ENCODE measurements at places on chromosomes 7 and 10.

DNA sequence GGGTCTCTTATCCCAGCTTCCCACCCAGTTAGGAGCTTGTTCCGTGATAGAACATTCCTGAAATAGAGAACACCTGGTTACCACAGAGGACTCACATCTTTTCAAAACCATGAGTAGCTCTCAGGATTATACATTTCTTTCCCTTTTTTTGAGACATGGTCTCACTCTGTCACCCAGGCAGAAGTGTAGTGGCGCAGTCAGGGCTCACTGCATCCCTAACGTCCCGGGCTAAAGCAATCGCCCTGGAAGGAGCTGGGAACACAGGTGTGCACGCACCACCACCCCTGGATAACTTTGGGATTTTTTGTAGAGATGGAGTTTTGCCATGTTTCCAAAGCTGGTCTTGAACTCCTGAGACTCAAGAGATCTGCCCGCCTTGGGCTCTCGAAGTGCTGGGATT lies 144.0 kb downstream of the RNF216 start:
- no peak for DNase-seq

DNA sequence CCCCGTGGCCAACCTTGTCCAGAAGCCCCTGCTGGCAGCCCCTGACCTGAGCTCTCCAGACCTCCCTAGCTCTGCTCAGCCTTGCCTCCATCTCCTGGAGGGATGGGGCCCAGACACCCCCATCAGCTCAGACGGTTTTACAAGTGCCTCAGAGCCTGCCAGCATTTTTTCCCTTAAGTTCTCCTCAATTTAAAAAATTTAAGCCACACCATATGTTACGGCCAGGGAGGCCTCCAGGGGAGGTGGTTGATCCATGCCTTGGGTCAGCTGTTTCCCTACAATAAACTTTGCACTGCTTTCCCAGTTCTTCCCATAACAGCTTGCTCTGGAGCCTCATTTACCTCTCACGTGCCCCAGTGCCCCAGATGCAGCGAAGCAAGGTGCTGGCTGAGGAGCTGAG lies 143.5 kb downstream of the RGS10 start:
- no peak for DNase-seq

DNA sequence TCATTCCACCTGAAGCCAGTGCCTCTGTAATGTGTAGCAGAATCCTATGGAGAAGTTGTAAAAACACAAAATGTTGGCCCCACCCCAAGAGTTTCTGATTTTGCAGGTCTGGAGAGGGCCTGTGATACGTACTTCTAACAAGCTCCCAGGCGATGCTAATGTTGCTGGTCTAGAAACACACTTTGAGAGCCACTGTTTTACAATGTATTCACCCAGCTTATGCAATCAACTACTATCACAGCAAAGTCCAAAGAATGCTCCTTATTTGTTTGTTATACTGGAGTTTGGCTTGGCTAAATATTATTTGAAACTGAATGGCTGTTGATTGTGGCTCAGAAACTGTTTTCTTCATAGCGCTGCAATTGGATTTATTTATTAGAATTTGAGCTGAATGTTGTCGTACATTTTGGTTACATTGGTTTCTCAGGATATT lies 44.3 kb downstream of the DNAJB9 start:
- DNase-seq = no peak

DNA sequence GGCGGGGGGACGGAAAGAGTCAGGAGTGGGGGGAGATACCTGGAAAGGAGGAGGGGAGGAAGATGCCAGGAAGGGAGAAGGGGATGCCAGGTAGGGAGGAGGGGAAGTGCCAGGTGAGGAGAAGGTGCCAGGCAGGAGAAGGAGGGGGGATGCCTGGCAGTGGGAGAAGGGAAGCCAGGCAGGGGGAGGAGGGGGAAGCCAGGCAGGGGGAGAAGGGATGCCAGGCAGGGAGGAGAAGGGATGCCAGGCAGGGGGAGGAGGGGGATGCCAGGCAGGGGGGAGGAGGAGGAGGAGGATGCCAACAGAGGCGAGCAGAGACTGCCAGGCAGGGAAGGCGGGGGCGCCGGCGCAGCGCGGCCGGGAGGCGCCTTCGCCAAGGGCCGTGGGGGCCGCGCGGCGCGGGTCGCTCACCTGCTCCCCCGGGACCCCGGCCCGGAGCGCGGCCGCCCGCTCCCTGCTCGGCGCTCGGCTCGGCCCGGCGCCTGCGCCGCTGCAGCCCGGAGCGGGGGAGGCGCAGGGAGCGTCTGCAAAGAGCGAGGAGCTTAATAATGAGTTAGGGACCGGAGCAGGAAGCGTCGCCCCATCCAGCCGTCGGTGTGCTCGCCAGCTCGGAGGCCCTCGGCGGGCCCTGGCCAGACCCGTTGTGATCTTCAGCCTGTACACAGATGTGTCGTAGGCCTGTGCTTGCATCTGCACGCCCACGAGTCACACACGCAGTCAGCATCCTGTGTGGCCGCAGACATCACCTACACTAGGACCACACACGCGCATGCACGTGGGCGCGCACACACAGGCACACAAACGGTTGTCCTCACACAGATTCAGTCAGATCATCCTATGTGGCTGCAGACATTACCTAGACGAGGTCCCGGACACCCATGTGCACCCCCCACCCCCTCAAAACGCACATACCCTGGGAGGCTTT lies 28.4 kb upstream of the SMARCD3 start:
- peak; percentile 35 for DNase-seq

- no peak for DNase-seq
Measured at GRCh38 chr7:23691320-23691719, 11.3 kb downstream of the FAM221A start.

GRCh38 chr10:60643874-60644273 lies 134.4 kb upstream of the CDK1 start:
- DNase-seq = no peak

- DNase-seq = no peak
Measured at GRCh38 chr7:12418452-12418851, 14.8 kb upstream of the VWDE start.

DNA sequence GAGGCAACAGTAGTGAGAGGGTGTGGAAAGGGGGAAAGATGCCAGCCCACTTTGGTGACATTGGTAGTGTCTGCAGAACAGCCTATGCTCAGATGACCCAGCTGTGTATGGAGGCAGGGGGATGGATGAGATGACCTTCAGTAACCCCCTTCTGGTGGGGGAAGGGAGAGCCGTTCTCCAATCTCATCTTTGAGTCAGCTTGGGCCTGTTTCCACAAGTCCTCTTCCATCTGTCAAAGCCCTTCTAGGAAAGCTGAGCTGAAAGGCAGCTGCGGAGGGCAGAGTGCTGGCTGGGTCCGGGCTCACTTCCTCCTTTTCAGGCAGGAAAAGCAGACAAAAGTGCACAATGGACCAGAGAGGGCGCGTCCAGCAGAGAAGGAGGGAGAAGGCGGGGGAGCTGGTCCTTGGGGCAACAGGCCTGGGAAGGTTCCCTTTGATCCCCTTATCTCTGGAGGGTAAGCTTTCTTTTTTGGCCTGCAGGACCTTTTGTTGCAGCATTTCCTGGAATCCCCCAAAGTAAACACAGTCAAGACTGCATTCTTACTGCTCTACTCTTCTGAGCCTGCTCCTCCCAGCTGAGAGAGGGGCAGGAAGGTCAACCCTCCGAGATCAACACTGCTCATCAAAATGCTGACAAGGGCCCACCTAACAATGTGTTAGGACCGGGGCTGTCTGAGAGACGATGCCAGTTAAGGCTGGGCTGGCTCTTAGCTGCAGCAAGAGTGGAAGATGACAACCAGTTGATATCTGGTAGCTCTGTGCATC lies 1.2 kb upstream of the LRMDA start:
- DNase-seq = no peak

GRCh38 chr10:35789996-35790395 lies 147.9 kb upstream of the FZD8 start:
- no peak for DNase-seq

GRCh38 chr7:22238354-22239311 lies 118.3 kb downstream of the RAPGEF5 start:
- DNase-seq = no peak

DNA sequence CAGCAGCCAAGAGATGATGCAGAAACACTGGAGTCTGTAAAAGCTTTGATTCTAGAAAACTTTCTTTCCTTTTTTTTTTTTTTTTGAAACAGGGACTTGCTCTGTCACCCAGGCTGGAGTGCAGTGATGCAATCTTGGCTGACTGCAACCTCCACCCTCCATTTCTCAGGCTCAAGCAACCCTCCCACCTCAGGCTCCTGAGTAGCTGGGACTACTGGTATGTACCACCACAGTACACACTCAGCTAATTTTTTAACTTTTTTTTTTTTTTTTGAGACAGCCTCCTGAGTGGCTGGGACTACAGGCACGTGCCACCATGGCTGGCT lies 17.0 kb upstream of the BAG3 start:
- no peak for DNase-seq

GRCh38 chr10:119394657-119395279 lies 147.8 kb downstream of the RGS10 start:
- DNase-seq = no peak

GRCh38 chr10:7887174-7887816 lies 69.0 kb downstream of the TAF3 start:
- DNase-seq = no peak

GRCh38 chr7:111730476-111731300 lies 168.4 kb upstream of the IMMP2L start:
- no peak for DNase-seq

- no peak for DNase-seq
Measured at GRCh38 chr10:35409094-35409582, 72.8 kb downstream of the CCNY start.

GRCh38 chr7:140126435-140127034 lies 50.2 kb downstream of the KDM7A start:
- no peak for DNase-seq

GRCh38 chr7:122132341-122132740 lies 11.7 kb downstream of the AASS start:
- DNase-seq = no peak

DNA sequence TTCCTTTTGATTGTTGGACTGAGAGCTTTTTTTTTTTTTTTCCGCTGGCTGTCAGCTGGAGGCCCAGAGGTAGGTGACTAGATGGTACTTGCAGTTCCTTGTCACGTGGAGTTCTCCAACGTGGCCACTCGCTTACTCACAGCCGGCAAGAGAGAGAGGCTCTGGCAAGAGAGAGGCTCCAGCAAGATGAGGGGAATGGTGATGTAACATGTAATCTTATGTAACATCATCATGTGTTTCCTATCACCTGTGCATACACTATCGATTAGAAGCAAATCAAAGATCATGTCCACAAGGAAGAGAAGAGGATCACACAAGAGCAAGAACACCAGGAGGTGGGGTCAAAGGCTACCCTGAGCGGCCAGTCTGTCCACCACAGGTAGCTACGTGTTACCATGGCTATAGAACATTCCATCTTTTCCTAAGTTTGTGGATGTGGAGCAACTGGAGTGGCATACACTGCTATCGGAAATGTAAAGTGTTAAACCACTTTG lies 4.0 kb upstream of the BORCS7 start:
- no peak for DNase-seq

DNA sequence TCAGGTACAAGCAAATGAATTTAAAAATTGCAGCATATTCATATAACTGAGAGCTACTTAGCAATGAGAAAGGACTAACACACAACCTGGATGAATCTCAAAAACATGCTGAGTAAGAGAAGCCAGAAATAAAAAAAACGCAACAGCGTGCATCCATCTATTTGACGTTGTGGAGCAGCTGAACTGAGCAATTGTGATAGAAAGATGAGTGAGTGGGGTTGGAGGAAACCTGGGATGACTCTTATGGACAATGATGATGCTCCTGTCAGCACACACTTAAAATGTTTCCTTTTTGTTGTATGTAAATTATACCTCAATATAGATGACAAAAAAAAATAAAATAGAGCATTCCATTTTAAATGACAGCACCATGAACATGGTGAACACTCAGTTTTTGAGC lies 36.0 kb upstream of the AKR1E2 start:
- no peak for DNase-seq

- DNase-seq = no peak
Measured at GRCh38 chr7:4641091-4641666, 40.9 kb upstream of the FOXK1 start.

DNA sequence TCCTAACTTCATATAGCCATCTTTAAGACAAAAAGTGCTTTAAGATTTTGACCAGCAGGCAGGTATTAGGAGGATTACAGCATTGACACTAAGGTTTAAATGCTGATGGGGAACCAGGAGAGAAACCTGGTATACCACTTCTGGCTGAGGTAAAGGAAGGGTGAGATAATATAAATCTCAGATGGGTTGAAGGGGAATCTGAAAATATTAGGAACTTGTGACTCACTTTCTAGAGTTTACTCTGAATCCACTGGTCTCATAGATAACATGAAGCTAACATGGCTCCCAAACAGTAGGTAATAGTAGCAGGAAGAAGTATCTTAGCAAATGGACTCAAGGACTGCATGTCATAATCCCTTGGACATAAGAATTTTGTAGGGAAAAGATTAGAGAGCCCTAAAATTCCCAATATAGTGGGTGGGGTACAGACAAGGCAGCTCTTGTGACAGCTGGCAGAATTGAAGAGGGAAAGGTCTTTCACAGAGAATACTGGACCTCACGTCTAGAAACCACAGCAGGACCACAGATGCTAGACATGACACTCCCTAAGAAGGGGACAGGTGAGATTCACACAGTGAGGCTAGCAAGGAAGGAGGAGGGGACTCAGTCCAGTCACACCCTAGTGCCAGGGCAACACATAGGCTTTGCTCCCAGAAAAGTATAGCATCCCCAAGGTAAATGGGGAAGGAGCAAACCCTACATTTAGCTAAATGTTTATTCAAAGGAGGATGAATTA lies 3.5 kb downstream of the PTTG1IP2 start:
- no peak for DNase-seq

- no peak for DNase-seq
Measured at GRCh38 chr7:101411508-101411874, 48.8 kb downstream of the COL26A1 start.

DNA sequence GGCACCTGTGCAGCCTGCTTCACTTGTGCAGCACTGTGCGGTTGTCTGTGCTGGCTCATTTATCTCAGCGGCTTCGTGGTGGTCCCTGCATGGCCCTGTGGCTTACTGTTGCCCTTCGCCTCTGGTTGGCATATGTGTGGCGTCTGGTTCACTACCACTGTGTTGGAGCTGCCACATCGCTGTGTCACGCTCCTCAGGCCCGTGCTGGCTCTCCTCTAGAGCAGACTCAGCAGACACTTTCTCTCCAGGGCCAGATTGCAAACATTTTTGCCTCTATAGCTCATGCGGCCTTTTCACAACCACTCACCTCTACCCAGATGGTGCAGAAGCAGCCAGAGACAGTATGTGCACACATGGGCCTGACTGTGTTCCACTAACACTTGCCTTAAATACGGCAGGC lies 37.9 kb downstream of the PPP2R2D start:
- no peak for DNase-seq

Data from stimulated activated CD4-positive, alpha-beta T cell treated with anti-CD3 and anti-CD28 coated beads, Interleukin-4, amount 100 ng/mL, for 48 hours (primary cell).